ENCODE measurements at places on chromosomes 12 and 14.

GRCh38 chr14:99519347-99519881, 38.2 kb downstream of the CCNK start:
- no peak for DNase-seq

DNA sequence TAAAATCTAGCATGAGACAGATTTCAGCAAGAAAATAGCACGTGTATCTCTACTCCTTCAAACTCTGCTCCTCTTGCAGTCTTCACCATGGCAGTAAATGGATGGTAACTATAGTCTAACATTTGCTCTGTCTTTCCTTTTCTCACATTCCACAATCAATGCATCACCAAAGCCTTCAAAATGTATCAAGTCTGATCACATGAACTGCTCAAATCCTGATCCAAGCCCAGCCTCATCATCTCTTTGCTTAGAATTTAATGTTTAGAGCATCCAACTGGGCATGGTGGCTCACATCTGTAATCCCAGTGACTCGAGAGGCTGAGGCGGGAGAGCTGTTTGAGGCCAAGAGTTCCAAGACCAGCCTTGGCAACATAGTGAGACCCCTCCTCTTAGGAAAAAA, 45.9 kb downstream of the CDK17 start:
- DNase-seq, result no peak

DNA sequence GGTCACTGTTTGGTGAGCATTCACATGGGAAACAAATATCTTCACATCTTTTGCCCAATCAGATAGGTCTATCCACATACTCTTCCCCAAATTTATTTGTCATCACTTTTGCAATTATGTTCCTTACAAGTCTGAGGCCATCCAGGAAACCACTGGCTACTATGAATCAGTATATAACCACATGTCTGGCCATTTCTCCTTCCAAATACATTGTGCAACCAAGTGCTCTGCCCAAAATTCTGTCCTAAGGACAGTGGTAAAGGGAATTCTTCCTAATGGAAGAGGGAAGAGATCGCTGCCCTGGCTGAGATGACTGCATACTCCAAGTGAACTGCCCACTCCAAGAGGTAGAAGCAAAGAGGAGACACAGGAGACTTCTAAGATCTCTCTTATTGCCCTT, 148.9 kb upstream of the MAX start:
- no peak for DNase-seq

DNA sequence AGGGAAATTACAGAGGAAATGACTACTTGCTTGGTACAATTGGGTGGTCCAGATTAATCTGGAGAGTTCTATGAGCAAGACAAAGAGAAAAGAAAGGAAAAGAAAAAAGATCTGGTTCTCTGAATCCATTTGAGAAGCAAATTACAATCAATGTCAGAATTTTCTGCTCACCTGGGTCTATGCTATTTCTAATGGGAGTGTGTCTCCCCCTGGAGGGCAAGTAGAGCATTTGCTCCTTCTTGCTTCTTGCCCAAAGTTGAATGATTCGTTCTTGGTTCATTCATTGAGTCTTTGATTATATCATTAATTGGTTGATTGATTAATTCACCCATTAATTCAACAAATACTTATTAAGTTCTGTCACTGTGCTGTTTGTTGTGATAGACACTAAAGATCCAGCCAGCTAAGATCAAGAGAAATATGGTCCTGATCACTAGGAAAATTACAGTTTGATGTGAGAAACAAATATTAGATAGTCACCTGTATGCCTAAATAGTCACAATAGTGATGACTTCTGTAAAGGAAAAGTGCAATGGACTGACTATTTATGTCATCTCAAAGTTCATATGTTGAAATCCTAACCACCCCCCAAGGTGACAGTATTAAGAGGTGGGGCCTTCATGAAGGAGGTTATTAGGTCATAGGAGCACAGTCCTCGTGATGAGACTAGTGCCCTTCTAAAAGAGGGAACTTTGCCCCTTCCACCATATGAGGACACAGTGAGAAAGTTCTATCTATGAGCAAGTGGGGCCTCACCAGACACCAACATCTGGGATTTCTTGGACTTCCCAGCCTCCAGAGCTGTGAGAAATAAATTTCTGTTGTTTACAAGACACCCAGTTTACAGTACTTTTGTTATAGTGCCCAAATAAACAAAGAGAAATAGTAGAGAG, 8.0 kb upstream of the ASB8 start:
- no peak for DNase-seq

- DNase-seq, result no peak
These were observed 98.4 kb downstream of the EFCAB11 start for GRCh38 chr14:89855961-89856656.

DNA sequence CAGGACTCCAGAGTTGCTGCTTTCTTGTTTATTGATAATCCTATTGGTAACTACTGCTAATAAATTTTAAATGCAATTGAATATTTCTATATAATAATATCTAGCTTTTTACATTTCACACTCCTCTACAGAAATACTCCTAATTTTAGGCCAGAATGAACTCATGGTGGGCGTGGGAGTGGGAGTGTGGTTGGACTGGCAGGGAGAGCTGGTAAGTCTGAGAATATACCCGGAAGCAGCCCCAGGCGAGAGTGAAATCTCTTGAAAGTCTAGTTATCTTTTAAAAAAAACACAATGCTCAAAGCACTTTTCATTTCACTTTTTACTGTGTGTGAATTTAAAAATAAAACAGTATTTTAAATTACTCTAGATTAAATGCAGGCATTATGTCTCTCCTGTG, 4.7 kb downstream of the TMEM263 start:
- DNase-seq, result no peak

DNA sequence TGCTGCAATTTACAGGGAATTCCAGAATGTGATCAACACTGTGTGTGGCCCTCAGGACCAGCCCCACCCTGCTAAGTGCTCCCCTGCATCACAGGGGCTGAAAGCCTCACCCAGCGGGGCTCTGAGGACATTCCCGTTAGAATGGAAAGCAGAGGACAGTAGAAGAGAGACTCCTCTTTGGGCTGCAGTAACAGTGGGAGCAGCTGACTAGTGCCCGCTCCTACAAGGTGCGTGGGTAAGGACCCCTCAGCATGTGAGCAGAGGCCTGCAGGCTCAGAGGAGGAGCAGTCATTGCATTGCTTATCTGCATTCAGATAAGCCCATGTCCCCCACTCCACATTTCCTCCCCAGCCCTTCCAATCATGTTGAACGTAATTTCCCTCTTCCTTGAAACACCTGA, 120.1 kb downstream of the ITPR2 start:
- no peak for DNase-seq

DNA sequence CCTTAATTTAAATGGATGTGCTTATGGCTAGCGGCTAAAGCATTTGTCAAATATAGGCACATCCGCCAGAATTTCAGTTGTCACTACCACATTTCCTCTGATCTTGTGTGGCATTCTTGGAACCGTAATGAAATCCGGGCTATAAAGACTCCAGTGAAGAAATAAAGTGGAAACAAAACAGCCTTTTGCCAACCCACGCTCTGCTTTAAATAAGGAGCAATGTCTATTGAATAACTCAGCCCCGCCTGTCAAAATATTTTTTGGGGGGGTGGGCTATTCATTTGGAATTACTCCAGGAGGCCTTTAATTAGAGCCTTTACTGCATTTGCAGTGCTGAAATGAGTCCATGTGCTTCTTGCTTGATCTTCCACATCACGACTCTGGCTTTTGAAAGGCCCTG, 179.6 kb upstream of the RPH3A start:
- no peak for DNase-seq

DNA sequence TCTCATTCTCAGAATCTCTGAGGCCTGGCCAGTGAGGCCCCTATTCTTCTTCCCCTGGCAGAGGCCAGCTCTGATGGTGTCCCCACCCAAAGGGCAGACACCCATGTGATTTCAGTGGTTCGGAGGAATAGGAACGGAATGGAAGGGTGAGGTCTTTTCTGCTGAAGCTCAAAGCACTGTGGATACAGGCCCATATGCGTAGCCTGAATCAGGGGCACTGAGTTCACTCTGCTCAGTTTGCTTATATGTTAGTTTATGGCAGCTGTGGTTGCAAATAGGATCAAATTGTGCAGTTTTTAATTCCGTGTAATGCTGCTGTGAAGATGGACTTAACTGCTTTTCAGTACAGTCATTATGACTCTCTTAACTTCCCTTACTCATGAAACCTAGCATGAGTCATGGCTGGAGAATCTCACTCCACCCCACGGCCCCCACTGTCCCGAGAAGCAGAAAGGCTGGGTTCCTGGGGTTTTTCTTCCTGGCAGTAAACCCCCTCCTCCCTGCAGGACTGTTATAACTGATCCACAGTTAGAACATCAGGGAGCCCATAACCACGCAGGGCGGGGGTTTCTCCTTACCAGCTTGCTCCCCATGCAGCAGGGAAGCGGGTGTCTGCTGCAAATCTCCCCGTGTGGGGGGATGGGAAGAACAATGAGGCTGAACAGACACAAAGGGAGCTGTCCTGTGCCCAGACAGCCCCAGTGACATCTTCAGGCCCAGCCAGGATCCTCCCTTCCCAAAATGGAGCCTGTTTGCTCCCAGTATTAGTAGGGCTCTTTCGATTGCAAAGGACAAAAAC, 122.7 kb downstream of the SLC38A6 start:
- DNase-seq, result no peak

DNA sequence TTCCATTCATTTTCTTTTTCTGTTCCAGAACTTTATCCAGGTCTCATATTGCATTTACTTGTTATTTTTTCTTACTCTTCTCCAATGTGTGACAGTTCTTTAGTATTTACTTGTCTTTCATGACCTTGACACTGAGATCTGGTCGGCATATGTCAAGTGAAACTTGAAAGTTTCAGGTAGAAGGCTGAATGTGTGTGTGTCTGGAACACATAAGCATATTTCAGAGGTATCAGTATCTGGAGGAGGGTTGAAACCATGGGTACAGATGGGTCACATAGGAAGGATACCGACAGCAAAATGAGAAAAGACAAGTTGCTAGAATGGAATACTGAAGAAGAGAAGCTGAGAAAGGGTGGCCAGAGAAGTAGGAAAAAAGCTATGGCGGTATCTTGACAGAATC, 22.5 kb upstream of the PTGDR start:
- no peak for DNase-seq

DNA sequence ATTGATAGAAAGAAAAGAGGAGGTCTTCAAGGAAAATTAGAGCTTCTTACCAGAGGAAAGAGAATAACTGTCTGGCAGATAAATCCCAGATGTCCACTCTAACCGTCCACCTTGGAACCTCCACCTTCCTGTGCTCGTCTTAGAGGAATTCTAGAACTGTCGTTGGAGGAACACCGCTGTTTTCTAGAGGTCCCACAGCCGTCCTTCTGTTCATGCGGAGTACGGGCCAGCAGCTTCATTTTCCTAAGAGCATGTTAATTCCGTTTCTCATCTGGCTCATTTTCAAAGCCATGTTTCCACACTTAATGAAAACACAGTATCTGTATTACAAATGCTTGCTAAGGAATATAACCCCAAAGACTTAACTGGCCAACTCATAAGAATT, 107.9 kb upstream of the ESRRB start:
- DNase-seq, result no peak

GRCh38 chr14:67186789-67187584, 2.3 kb upstream of the GARIN2 start:
- no peak for DNase-seq

DNA sequence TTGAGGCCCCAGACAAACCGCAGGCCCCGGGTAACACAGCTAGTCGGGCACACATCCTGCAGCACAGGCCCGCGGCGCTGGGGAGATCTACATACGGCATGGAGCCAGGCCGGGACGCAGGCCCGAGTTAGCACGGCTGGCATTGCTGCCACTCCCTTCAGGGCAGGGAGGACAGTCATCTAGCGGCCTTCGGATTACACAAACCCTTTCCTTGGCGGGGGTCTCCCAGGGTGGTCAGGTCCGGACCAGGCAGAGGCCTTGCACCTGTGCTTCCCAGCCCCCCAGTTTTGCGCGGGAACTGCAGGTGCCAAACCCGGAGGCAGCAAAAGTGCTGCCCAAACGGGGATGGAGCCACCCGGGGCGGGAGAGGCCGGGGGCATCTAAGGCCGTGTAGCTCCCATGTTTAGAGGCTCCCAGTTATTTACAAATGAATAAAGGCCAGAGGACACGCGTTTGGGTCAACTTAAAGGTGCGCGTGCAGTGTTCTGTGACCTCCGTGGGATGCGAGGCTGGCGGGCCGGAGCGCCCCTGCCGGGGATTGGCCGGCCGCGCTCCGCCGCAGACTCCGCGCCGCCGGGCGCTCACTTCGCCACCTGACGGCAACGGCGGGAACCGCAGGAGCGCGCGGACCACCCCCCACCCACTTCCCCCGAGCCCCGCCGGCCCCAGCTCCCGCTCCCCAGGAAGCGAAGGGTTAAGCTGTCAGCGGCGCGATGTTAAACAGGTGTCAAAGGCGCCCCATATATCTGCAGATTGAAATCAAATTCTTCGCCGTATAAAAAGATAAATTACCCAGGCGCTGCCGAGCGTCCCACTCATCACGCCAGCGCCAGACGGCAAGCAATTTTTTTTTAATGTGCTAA, 18.1 kb downstream of the VSX2 start:
- peak; percentile 43 for DNase-seq

- DNase-seq, result no peak
These were observed 5.4 kb downstream of the SIX6 start for GRCh38 chr14:60514378-60514740.

DNA sequence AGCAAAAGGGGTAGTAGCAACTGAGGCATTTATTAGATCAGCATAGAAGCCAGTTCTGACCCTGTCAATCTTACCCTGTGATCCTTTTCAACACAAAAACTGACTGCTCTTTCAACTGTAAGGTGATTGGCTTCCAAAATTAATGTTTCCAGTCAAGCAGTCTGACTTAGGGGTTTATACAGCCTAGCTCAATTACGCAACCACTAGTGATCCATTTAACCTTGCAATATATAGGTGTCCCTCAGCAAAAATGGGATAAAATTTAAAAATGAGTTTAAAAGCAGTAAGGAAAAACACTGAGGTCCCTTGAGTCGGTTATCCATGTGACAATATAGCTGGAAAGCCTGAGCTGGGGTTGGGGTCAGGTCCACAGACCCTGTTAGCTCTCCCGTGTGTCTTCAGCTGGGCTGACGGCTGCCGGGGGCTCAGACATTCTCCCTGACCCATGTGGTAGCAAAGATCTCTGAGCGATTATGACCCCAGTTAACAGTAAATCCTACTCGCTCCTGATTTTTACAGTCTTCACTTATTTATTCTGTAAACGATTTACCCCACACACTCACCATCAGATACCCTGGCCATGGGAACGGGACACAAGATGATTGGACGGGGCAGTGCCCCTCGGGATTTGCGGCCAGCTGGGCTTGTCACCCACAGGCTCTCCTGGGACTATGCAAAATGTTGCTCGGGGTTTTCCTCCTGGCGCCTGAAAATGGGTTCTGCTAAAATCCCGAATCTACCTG, 16.6 kb downstream of the ADGRD1 start:
- DNase-seq, result no peak

GRCh38 chr14:31926123-31926522, 151.0 kb upstream of the ARHGAP5 start:
- no peak for DNase-seq

GRCh38 chr12:7433276-7433822, 10.6 kb downstream of the CD163L1 start:
- DNase-seq, result no peak

DNA sequence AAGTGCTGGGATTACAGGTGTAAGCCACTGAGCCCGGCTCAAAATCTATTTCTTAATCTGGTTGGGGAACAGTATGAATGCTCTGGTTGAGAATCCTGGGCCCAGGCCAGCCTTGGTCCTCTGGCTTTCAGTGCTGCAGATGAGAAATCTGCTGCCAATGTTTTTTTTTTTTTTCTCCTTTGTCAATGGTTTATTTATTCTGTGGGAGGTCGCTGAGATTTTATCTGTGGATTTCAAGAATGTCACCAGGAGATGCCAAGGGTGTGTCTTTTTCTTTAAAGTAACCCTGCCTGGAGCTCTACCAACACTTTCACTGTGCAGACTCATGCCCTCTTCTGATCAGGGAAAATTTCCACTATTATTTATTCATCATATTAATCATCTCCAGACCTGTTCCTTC, 3.6 kb downstream of the SLC25A29 start:
- no peak for DNase-seq

GRCh38 chr14:58171090-58171489, 19.1 kb upstream of the ARMH4 start:
- DNase-seq, result no peak
